ENCODE measurements at places on chromosomes 3 and 15.
A peak's percentile ranks its signal among the peaks of the same experiment; 100 is the strongest.

DNA sequence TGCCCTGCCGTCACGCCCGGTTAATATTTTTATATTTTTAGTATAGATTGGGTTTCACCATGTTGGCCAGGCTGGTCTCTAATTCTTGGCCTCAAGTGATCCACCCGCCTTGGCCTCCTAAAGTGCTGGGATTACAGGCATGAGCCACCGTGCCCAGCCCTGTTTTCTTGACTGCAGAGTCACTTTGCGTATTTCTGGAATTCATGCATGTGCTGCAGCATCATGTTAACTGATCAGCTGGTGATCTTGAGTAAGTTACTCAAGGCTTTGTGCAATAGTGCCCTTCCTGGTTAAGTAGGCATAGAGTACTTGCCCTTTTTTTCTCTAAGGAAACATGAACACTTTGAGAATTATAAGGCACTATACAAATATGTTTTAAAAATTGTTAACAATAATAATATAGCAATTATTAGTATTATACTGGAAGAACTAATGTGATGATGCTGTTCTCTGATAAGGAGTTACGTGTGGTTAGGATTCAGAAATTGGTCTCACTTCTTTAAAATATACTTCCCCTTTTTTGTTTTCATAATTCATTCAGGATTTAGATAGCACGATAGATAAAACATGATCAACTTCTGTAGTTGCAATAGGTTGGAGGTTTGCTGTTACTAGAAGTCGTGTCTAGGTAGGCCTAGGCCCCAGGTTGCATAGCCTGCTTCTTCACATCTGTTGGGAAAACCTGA is 33.6 kb downstream of the GPR171 start:
- DNase-seq, result no peak

DNA sequence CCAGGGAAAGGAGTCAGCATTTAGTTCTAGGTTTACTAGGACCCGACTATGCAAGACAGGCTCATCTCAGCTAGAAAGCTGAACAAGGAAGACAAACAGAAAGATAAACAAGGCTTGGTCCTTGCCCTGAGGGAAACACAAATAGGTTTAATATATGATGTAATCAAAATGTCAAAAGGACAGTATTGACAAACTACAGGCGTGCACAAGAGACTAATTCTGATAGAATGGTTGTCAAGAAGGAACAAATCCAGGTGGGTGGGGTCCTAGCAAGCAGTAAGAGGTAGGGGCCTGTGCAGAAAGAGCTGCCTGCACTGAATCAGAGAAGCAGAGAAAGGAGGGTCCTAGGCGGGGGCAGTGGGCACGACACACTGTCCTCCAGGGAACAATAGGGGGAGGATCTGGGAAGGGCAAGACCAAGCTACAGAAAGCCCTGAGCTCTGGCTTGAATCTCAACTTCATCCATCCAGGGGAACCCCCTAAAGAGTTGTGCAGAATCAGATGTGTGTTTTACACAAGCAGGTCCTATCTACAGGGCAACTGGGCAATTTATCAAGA is 23.4 kb downstream of the RFTN1 start:
- no peak for DNase-seq

DNA sequence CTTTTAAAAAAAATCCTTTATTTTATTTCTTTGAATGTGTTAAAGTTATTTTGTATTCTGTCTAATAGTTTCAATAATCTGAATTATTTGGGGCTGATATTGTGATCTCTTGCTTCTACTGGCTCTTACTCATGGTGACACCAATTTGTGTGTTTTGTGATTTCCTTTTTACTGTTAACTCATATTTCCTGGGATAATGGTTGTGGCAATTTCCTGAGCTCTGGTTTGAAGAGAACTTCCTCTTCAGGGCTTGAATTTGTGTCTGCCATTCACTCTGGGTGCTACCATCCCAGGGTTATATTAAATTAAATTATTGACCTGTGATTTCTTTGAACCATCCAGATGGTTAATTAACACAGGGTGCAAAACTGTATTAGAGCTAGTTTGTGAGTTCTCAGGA is 60.4 kb upstream of the RNF7 start:
- no peak for DNase-seq

- DNase-seq, result no peak
These were observed 3.5 kb downstream of the PFN2 start for GRCh38 chr3:149967086-149967685.

GRCh38 chr15:55564347-55565145 is 23.6 kb downstream of the PYGO1 start:
- no peak for DNase-seq

GRCh38 chr3:185995352-185995751 is 57.5 kb upstream of the TRA2B start:
- DNase-seq, result no peak

- no peak for DNase-seq
These were observed 186.1 kb upstream of the CGNL1 start for GRCh38 chr15:57190208-57190607.

DNA sequence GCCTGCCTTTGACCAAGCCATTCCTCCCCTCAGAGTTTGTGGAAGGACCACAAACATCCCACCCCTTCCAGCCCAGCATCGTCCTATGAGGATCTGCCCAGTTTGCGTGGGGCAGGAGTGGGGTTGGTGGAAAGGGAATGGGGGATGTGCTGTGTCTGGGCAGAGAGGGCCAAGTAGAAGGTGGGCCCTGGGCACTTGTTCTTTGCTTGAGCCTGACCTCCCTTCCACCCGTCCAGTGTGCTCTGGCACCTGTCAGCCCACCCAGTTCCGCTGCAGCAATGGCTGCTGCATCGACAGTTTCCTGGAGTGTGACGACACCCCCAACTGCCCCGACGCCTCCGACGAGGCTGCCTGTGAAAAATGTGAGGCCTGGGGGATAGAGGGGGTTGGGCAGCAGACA is 10.3 kb downstream of the SPINT1 start:
- no peak for DNase-seq

GRCh38 chr3:118108769-118109168 is 925.9 kb downstream of the IGSF11 start:
- no peak for DNase-seq

DNA sequence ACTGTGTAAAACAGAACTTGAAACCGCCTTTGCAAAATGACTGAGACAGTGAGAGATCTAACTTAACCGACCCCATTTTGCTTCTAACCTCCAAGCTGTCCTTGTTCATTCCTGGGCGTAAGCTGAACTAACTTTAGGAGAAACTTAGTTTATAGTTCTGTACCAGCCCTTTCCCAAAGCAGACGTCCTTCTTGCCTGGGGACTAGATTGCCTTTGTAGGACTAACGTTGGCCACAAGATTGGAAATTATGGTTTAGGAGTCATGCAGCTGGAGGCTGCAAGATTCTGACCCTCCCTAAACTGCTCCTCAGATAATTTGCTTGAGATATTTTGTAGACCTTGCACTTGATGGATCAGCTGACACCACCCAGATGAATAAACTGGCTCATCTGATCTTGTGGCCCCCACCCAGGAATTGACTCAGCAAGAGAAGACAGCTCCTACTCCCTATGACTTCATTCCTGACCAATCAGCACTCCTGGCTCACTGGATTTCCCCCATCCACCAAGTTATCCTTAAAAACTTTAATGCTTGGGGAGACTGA is 219.9 kb upstream of the PROK2 start:
- peak; percentile 10 for DNase-seq

DNA sequence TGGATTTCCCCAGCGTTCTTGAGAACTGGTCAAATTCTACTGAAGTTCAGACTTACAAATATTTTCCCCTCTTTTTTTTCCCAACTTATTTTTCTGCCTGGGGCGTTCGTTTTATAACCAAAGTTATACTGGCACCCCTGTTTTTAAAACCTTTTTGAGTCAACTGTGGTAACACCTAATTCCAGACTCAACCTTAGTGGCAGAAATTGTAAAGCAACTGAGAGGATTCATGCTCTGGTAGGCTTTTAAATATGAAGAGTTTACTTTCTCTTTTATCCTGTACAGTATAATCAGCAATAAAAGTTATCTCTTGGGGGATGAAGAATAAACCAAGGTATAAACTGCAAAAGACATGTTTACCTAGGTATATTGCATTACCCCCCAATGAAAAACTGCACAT is 2.3 kb downstream of the IL5RA start:
- DNase-seq, result no peak

DNA sequence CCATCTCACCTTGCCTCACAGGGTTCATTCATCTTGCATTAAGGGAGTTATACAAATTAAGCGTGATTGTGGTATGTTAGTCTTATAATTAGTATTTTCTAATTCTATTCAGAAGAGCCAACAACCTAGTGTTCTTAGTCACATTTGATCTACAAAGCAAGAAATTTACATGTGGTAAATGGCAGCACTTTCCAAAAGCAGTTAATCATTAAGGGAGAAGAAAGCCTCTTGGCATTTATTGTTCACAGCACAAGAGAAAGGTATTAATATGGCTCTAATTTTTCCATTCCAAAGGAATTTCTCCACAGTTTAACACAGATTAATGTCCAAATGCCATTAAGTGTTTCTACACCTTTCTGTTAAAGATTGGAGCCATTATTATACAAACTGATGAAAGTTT is 1077.1 kb downstream of the ZPLD1 start:
- DNase-seq, result no peak

- DNase-seq, result no peak
These were observed 179.1 kb downstream of the NTRK3 start for GRCh38 chr15:88077296-88078020.

- DNase-seq, result no peak
These were observed 15.4 kb upstream of the ISLR start for GRCh38 chr15:74157868-74158827.

DNA sequence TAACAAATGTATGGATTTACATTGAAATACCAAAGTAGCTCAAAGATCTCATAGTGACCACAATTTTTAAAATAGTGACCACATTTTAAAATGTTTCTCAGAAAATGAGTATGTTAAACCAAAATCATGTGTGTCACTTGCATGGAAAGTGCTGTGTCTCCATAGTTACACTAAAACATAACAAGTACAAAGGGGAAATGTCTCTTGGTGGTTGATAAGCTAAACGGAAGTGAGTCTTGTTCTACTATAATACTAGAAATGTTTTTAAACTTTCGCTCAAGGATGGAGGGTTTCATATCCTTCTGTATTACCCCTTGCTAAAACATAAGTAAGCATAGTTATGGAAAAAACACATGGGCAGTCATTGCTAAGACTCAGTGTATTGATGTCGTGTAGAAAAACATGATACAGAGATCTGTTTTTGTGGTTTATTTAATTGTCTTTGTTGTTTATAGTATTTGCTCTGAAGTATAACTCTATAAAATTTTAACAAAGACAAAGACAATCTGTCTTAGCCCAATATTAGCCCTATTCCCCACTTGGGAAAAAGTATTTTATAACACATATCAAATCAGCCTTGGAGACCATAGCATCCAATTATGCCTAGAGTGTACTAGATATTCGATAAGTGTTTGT is 27.0 kb upstream of the DENND4A start:
- no peak for DNase-seq

- peak; percentile 5 for DNase-seq
These were observed 72.1 kb upstream of the FNDC3B start for GRCh38 chr3:171967137-171967783.

- DNase-seq, result no peak
These were observed 53.6 kb upstream of the THRB start for GRCh38 chr3:24548278-24548677.

DNA sequence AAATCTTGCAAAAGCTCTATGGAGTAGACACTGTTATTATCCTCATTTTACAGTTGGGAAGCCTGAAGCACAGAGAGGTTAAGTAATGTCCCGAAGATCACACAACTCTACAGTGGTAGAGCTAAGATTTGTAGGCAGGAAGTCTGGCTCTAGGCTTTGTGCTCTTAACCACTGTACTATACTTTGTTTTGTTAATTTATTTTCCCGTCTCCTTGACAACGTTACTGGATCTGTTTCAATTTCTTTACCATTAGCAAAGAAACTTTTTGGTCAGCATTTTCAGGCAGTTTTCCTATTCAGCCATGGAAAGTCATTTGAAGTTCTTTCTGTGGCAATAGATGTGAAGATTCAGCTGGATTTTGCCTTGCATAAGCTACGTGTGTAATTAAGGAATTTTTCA is 51.7 kb downstream of the OTOL1 start:
- DNase-seq, result peak; percentile 26

GRCh38 chr3:87792198-87792533 is 266.6 kb downstream of the CGGBP1 start:
- no peak for DNase-seq

DNA sequence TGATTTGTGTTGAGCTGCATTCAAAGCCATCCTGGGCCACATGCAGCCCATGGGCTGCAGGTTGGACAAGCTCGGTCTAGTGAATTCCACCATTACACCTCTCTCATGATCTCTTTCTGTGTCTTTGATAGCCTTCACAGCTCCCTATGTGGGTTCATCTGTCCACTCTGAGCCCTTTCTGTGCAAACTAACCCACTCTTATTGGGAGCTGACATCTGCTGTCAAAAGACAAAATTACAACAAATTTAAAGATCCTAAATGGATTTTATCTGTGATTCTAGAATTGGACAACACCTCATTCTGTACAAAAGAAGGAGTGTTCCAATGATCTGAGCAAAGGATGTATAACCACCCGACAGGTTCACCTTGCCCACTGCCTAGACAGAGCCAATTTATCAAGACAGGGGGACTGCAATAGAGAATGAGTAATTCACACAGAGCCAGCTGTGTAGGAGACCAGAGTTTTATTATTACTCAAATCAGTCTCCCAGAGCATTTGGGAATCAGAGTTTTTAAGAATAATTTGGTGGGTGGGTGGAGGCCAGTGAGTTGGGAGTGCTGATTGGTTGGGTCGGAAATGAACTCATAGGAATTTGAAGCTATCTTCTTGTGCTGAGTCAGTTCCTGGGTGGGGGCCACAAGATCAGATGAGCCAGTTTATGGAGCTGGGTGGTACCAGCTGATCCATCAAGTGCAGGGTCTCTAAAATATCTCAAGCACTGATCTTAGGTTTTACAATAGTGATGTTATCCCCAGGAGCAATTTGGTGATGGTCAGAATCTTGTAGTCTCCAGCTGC is 2.6 kb upstream of the XYLB start:
- DNase-seq, result no peak

- DNase-seq, result no peak
These were observed 51.7 kb upstream of the SLC4A7 start for GRCh38 chr3:27535809-27536392.

DNA sequence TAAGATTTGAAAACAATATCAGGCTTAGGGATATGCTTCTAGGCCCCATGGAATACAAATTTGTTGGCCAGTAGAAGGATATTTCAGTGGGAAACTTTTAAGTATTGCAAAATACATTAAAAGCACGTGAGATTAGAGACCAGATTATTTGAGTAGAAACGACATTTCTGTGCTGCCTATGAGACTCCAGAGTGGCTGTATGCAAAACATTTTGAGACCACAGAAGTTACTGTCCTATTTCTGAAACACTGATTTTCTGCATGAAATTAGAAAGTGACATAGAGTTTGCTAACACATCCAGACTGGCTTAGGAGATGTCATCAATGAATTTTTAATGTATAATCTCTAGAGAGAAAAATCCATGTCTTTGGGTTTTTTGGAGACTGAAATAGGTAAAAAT is 99.8 kb downstream of the KCNH8 start:
- DNase-seq, result no peak

- no peak for DNase-seq
These were observed 162.3 kb upstream of the TPM1 start for GRCh38 chr15:62880278-62880677.

- DNase-seq, result peak; percentile 66
These were observed 89.0 kb upstream of the PFN2 start for GRCh38 chr3:150059729-150060128.

Measured in foreskin melanocyte (primary cell).